ENCODE measurements at places on chromosomes 1 and 21. TPM values are rescaled to one million over a fixed set of nuclear protein-coding genes. Genes with fewer than 3 reads are reported as not detected.

Gene PCAT6
- total RNA-seq, result 4.2 TPM

Gene OR10T2
- total RNA-seq, result not detected

Gene RFX5
- total RNA-seq, result 87.5 TPM

Gene KRTAP19-8
- not detected for total RNA-seq

GRCh38 chr1:117308311-117308916 lies 58.8 kb upstream of the MAN1A2 start:
- DNase-seq, result no peak

DNA sequence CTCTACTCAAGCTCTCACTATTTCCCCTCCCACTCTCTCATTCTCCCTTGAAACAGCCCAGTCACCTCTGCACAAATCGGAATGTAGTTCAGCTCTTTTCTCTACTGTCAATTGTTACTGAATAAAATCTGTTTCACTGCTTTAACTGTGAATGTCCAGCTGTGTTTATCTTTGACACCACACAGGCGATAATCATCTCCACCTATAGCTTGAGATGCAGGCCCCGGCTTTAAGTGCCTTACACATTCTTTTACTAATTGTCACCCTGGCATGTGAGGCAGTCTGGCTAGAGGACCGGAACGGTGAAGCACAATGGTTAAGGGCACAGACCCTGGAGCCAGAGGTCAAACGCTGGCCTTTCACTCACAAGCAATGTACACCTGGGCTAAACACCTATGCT lies 122.8 kb upstream of the C8B start:
- DNase-seq, result peak; percentile 39

GRCh38 chr1:181429462-181429861 lies 53.9 kb upstream of the CACNA1E start:
- DNase-seq, result no peak

DNA sequence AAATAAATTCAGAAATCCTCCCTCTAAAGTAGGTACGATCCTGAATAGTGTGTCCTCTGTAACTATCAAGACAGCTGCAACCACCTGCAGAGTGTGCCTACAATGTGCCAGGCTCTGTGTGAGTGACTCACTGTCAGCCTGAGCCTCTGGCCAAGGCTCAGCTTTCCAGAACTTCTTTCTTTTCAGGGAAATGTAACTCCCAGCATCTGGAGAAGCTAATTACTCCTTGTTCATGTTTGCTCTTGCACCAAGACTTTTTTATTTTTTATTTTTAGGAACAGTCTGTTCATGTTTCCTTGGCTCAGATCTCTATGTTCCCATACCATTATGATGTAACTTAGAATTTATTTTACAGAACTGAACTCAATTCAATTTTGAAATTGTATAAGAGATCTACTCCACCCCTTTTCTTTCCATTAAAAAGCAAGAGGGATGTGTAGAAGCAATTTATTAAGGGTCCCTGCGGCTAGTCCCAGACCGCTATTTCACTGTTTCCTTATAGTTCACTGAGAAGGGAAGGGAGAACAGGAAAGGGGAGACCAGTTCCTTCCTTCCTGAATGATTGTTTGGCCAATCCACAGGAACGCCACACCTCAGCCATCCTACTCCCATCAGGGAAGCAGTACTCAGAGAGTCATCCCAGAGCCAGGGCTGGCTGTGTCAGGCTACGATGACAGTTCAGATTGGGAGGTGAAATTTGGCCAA lies 112.4 kb upstream of the ZNF648 start:
- DNase-seq, result no peak

- no peak for DNase-seq
These were observed 599.9 kb downstream of the LMO4 start for GRCh38 chr1:87928623-87929022.

DNA sequence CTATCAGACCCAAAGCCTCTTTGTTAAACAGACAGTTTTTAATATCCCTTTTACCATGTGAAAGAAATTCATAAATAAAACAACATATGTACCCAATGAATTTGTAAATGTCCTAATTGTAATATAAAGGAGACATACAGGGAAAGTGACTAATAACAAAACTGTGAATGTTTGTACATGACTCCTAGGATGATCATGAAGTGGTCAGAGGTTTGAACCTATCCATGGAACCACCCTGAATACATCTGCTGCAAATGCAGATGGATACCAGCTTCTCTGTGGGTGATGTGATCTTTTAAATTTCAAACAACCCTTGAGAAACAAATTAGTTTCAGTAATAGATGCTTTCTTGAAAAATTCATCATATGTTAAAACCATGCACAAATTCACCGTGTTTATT lies 16.7 kb upstream of the ACBD3 start:
- DNase-seq, result no peak

DNA sequence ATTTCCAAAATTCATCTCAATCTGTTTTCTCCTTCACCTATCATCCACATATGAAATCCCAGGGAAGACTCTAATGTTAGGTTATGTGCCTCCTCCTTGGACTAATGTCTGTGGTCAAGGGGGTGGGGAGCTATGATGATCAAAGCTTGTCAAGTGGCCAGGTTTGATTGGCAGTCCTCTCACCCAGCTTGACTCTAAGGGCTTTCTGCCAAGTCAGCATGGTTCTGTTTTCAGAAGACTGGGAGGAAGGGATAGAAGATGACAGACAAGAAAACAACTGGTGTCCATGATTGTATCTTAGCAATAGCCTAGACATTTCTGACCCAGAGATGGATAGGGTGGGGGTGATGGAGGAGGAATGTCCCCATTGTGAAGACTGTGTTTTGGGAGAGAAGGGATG lies 9.1 kb upstream of the THEM5 start:
- no peak for DNase-seq

DNA sequence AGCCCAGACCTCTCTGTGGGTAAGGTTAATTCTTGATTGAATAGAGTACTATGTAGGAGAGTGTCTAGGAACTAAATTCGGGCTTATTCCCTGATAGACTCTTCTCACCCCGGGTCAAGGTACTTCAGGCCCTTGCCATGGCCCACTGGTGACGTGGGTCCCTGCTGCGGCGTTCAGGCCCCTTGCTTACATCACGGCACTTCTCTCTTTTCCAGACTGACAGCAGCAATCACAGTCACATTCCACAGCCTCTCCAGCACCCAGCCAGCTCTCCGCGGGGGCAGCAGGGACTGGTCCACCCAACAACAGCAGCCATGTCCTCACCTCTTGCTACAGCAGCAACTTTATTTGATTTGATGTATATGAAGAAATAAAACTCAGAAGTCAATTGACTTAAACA lies 401.2 kb upstream of the VAMP3 start:
- DNase-seq, result no peak

- DNase-seq, result no peak
These were observed 66.5 kb upstream of the RAVER2 start for GRCh38 chr1:64678366-64678765.

DNA sequence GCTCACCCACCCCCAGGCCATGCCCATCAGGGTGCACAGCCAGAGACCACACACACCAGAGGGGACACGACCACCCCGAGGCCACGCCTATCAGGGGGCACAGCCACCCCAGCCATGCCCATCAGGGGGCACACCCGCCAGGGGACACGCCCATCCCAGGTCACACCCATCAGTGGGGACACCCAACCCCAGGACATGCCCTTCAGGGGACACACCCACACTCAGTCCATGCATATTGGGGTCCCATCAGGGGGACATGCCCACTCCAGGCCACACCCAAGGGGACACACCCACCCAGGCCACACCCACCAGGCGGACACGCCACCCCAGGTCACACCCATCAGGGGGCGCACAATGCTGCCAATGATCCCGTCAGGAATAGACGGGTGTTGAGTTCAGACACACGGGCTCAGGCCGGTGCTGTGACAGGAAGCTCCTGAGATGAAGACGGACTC lies 20.7 kb downstream of the MCM3AP start:
- DNase-seq, result no peak

DNA sequence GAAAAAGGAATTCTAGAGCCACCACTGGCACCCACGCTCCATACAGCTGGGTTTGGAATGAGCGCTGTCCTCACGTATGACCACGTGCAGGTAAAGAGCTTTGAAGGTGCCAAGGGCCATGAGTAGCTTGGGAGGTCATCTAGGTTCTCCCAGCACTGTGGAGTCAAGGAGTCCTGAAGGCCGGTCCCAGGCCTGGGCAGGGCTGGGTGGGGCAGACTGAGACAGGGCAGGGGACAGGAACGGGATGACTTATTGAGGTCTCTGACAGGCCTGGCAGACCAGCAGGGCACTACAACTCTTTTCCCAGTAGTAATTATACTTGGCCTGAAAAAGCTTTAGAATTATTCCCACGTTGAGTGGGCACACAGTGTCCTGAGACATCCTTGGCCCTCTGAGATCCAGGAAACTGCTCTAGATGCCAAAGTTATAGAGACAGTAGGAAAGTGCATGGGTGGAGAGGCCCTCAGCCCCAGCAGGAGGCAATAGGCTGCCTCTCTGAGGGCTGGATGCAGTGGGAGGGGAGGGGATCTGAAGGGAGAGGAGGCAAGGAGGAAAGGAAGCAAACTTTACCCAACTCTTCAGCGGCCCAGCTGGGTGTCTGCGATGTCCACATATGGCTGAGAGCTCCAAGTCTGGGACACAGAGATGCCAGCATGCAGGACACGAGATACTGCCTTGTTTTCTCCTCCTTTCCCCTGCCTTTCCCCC lies 1.8 kb upstream of the CDA start:
- DNase-seq, result no peak

Data from neural progenitor cell (in vitro differentiated cells).